CD4-positive, alpha-beta T cell treated with Interleukin-17A for 1 hour (primary cell): ENCODE measurements at places on chromosomes 16 and 17.
A peak's percentile ranks its signal among the peaks of the same experiment; 100 is the strongest.

- no peak for DNase-seq
These were observed 24.0 kb downstream of the ZNF750 start for GRCh38 chr17:82815790-82816305.

DNA sequence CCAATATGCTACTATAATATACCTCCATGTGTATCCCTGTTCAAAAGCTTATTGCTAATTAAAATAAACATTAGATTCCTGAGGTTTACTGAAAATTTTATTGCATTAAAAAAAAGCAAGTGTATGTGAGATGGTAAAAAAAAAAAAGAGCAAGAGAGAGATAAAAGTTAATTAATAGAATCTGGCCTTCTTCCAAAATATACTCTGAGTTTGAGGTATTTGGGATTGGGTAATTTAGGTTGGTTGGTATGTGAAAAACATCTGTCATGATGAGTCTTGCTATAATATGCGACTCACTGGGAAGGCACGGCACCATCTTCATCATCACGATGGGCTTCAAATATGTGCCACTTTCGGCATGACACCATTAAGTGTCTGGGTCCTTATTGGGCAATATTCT, 711.1 kb upstream of the SOX9 start:
- DNase-seq, result no peak

GRCh38 chr16:11835891-11836649, 15.3 kb downstream of the RSL1D1 start:
- no peak for DNase-seq

- peak; percentile 3 for DNase-seq
These were observed 22.6 kb upstream of the EFCAB13 start for GRCh38 chr17:47301161-47301560.

- no peak for DNase-seq
These were observed 331.1 kb downstream of the SLC39A11 start for GRCh38 chr17:72761431-72761830.

DNA sequence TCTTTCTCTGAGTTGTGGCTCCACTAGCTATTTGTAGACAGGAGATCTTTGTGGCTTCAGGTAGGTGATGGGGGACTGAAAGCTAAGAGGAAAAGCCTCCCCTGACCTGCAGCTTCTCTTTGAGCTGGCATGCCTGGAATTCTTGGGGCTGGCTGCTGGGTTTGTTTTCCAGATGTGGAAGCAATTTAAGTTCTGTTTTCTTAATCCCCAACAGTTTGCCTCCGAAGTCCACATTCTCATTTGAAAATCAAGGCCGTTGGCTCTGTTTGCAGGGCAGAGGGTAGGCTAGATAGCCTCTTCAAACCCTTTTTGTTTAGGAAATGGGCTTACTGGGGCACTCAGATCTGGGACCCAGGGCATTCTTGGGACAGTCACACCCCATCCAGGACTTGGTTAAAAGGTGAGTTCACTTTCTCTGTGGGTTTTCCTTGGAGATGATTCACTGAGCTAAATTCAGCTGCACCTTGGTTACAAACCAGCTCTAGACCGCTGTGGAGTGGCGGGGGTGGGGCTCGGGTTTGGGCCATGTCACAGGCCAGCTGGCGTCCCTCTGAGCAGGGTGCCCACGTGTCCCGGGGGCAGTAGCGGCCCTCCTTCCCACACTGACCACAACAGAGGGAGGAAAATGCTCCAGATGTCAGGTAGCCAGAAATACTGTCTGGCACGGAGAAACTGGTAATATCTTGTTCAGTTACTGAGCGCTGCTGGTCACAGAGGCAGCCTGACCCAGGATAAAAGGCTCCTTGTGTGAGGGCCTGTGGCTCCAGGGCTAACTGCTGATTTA, 108.5 kb downstream of the RAB11FIP4 start:
- no peak for DNase-seq

- DNase-seq, result no peak
These were observed 110.6 kb upstream of the RBBP6 start for GRCh38 chr16:24428756-24429155.

DNA sequence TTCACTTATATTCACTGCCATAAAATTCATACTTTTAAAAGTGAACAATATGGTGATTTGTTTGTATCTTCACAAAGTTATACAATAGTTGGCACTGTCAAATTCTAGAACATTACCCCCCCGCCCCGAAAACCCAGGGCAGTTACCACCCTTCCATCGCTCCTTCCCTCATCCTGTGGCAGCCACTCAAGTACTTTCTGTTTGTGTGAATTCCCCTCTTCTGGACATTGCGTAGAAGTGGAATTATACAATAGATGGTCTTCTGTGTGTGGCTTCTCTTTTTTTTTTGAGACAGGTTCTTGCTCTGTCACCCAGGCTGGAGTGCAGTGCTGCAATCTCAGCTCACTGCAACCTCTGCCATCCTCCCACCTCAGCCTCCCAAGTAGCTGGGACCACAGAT, 58.6 kb downstream of the SPECC1 start:
- no peak for DNase-seq

DNA sequence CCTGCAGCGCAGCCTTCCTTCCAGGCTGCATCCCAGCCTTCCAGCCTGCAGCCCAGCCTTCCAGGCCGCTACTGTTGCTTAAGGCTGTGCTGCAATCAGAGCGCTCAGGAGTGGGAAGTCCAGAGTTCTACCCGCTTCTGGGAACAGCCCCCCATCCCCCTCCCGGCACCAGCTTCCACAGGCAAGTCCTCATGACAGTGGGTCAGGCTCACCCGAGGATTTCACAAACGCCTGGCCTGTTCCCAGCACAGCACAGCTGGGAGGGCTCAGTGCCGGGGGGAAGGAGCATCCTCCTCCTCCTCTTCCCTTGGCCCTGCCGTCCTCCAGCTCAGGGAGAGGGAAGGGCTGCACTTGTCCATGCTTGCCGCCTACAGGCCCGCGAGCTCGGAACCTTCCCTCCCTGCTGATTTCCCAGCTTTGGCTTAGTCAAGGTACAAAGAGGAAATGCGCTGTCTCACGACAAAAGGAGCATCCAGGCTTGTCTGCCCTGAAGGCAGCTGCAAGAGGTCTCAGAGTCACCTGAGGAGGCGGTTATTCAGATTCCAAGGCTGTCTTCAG, 8.3 kb downstream of the SOCS3 start:
- DNase-seq, result no peak

DNA sequence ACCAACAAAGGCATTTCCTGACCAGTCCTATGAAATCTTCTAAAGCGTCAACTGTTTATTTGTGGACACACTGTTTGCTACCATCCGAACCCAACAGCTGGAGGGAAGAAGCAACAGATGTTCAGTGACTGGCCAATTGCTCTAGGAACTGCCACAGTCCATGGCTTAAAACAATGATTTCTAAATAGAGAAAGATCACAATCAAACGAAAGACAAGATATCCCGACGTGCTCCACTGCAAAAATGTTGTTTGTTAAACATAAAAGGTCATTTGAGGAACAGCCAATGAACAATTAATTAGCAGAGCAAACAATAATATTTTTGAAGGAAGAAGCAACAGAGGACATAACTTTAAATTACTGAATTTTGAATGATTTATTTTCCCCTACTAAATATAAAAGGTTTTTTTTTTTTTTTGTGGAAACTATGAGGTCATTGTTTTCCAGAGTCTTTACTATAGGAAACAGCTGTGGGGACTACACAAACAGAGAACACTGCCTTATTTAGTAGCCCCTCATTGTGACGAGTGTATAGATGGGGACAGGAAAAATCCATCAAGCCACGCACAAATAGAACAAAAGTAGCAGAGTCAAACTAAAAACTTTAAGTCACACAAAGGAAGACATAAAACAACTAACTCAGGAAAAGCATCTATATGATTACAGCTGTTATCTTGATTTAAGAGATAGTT, 17.2 kb downstream of the USP31 start:
- no peak for DNase-seq

GRCh38 chr16:12535535-12536411, 267.9 kb downstream of the CPPED1 start:
- DNase-seq, result peak; percentile 28

DNA sequence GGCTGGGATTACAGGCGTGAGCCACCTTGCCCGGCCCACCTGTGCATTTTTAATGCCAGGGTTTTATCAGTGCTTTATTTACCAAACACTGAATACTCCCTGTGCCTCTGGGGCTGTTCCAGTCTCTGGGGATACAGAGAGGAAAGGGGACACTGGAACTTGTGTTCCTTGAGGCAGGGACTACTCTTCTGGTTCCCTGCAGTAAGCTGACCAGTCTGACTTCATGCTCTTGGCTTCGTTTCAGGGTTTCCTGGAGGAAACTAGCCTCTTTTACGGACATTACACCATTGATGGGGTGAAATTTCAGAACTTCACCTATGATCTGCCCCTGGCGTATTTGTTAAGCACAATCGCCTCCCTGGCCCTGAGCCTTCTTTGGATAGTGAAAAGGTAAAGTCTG, 37.4 kb upstream of the COQ7 start:
- DNase-seq, result no peak

- DNase-seq, result no peak
These were observed 13.2 kb downstream of the TRPV3 start for GRCh38 chr17:3544365-3544764.

DNA sequence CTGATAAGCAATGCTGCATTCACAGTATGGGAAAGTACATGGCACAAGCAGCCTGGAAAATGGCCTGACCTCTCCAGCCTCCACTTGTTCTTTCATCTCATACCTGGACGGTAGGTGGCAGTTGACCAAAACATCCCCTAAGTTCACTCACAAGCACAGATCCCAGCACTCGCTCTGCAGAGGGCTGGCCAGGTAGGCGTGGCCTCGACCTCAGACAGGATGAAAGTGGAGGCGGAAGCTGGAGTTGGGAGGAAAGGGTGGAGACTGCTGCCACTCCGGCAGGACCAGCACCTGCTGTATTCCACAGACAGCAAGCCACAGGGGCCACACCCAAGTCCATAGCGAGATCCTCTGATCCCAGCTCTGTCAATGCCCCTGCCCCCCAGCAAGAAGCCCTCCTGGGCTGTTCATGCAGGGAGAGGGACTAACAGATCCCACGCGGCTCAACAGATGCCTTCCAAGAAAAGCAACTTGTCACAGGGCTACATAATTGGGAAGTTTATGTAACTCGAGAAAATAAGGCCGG, 31.3 kb downstream of the ZCCHC14 start:
- DNase-seq, result peak; percentile 30

DNA sequence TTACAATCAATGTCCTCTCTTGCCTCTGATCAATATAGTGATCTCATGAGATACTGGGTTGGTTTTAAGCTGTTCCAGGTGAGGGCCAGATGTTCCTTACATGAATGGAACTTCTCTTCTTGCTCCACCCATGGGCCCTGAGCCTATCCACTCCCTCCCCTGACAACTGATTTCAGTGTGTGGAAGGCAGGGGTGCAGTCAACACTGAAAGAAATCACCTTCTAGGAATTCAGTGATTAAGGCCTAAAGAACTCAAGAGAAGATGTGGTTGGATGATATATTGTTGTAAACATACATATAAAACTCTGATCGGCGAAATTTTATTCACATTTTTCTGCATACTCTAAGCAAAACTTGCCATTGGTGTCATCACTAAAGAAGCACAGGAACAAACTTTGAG, 6.7 kb upstream of the GOSR2 start:
- DNase-seq, result no peak

GRCh38 chr16:81204798-81205680, 33.5 kb upstream of the BCO1 start:
- peak; percentile 21 for DNase-seq

DNA sequence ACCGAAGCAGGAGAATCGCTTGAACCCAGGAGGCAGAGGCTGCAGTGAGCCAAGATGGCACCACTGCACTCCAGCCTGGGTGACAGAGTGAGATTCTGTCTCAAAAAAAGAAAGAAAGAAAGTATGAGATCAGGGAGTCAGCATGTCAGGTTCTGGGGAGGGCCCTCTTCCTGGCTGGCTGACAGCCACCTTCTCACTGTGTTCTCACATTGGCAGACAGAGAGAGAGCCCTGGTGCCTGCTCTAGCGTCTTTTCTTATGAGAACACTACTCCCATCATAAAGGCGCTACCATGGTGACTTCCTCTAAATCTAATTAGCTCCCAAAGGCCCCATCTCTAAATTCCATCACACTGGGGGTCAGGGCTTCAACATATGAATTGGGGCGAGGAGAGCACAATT, 27.6 kb upstream of the RBBP6 start:
- no peak for DNase-seq

GRCh38 chr17:73795730-73796129, 151.5 kb upstream of the SDK2 start:
- DNase-seq, result no peak

DNA sequence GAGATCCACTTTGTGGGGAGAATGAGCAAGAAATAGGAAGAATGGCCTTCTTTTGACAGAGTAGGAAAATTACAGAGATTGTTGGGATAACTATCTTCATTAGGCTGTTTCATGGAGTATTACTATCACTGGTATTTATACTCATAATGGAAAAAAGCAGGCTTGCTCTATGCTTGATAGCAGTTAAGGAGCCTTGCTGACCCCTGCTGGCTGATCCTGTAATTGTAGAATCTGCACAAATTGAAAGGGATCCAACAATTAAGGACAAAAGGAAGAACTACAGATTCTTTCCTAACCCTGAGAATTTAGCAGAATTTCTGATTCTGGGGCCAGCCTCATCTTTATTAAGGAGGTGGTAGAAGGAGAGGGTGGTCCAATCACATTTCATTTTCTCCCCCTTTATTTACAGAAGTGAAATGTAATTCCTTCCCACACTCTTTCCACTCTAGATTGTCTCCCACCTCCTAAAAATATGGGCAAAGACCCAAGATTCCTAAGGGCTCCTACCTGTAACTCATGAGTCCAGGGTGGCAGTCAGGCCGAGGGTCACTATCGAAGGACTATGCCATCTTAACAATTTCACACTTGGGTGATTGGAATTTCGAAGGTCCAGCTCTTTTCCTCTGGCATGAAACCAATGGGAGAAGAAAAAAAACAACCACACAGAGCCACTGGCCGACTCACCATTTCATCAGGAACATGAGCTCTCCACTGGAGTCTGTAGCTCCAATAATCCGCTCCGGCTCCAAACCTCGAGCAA, 26.3 kb downstream of the NFE2L1 start:
- peak; percentile 83 for DNase-seq

- DNase-seq, result peak; percentile 63
These were observed 28.8 kb upstream of the GINS2 start for GRCh38 chr16:85717393-85718152.

DNA sequence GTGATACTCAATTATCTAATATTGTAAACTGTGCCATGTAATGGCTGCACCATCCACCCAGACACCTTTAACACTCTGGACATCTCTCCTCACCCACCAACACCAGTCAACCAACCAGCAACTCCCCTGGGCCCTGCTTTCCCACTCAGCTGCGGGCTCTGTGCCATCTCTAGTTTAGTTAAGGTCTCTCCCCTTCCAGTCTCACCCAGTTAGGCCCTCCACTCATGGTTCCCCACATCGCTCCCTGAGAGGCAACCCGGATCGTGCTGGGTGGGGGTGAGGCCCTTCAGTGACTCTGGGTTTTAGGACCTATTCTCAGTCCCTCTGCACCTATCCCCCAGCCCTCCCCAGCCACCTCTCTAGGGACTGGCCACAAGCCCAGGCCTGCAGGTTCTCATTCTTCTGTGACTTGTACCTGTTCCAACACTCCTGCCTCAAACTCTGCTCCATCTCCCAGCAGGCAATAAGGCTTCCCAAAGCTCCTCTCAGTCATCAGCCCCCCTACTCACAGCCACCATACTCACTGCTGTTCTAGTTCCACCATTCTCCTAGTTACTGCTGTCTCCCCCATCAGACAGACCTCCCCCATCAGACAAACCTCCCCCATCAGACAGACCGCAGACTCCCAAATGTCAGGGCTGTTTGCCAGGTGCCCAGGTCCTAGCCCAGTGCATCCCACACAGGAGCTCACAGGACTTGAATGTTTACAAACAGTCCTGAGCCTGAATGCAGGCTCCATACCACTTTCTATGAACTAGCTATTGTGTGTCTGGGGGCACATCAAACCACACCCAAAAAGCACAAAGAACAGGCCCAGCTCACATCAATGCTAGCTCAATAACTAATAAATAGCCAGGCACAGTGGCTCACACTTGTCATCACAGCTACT, 2.6 kb downstream of the TK2 start:
- no peak for DNase-seq
